Hindlimb muscle (tissue), 1 donor: ENCODE measurements at places on chromosomes 5 and 9. TPM values are rescaled to one million over a fixed set of nuclear protein-coding genes. Genes with fewer than 3 reads are reported as not detected.

The F2RL1 gene
- 0.31 TPM for polyA plus RNA-seq

The TNFAIP8 gene
- 12.3 TPM for polyA plus RNA-seq

- no peak for DNase-seq
Observed at GRCh38 chr9:130466537-130467217, 21.9 kb downstream of the ASS1 start.

DNA sequence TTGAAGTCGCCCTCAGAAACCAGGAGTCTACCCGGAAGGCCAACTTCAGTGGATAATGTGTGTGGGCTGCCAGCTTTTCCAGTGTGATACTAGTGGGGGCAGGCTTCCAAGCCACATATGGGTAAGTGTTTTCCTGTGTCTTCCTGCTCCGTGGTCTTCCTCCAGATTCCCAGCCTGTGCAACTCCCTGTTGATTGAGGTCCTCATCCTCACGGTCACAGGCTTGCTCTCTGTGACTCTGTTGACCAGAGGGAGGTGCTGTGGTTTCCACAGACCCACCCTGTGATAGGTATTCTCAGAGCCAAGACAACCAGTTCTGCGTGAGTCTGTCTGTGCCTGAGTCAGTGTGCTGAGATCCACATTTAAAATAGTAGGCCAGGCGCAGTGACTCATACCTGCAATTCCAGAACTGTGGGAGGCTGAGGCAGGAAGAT lies 388.0 kb upstream of the IRX2 start:
- DNase-seq = no peak

- DNase-seq = no peak
Observed at GRCh38 chr9:16161483-16161882, 608.6 kb downstream of the CCDC171 start.

GRCh38 chr5:15376803-15377202 lies 123.2 kb upstream of the FBXL7 start:
- DNase-seq = no peak

- DNase-seq = peak; percentile 44
Observed at GRCh38 chr5:171484460-171484899, 65.0 kb downstream of the FGF18 start.

GRCh38 chr5:177509991-177510566 lies 453 bp upstream of the DOK3 start:
- DNase-seq = no peak

DNA sequence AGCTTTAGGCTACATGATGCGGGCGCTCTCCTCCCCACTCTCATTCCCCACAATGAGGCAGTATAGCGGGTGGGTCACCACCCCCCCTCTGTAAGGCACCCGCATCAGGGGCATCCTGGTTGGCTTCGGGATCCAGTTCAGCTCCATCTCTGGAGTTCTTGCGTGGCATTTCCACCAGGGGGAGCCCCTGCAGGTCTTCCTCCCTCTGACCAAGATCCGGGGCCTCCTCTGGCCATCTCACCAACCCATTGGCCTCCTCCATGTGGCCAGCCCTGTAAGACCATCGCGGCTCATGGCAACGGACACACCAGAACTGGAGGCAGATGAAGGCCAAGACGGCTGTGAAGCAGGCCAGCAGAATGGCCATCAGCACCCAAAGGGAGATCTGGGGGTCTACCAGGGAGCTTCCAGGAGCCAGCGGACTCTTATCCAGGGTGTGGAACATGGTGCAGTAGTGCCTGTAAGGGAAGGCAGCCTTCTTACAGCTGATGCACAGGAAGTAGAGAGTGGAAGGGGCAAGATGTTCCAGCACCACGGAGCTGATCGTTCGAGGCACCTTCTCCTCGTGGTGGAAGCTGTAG lies 77.0 kb downstream of the CYFIP2 start:
- no peak for DNase-seq

The GTF2H2 gene
- 19.5 TPM for polyA plus RNA-seq

DNA sequence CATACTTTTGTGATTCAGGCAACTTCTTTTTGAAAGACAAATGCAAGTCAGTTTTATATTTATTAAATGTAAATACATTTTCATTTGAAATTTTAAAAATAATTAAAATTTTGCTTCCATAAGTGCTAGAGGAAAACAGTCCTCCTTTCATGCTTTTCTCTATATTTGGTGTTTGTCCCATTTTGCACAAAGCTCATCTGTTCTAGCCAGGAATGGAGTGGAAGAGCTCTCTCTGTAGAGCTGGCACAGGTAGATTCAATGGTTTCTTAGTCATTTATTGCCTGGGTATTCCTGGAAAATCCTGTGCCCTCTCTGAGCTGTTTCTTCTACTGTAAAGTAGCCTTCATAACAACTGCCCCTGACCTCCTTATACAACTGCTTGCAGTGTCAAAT lies 267.6 kb upstream of the HAPLN1 start:
- no peak for DNase-seq

The HSPB3 gene
- polyA plus RNA-seq = 123 TPM

- no peak for DNase-seq
Observed at GRCh38 chr5:109936996-109937395, 247.3 kb downstream of the MAN2A1 start.

The ALDH1A1 gene
- polyA plus RNA-seq = 30.8 TPM

The FAM169A gene
- 0.44 TPM for polyA plus RNA-seq

DNA sequence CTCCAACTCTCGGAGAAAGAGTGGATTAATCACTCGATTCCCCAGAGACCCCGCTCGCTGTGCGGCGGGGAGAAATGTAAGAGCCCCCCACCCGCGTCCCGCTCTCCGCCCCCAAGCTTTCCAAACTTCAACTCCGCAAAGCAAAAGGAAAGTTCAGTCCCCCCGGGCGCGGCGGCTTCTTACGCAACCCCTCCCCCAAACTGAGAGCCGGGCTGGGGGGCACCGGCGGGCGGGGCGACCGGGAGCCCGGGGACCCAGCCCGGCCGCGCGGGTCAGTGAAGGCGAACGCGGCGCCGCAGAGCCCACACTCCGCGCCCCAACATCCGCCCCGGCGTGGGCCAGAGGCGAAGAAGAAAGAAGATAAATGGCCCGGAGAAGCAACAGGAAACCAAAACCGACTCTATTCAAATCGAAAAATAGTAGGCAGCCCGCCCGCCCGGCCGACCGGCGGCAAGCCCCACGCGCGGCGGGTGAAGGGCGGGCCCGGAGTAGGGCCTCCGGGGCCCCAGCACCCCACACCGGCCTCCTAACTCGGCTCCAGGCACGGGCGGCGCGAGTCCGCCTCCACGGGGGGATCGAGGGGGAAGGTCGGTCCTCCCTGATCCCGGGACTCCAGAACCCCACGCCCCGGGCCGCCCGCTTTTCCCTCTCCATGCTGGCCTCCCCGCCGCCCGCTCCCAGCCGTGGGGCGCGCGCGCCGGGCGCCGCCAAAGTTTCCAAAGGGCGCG lies 720 bp downstream of the NOTCH1 start:
- no peak for DNase-seq

The RANBP3L gene
- 0.53 TPM for polyA plus RNA-seq

The FAM151B gene
- polyA plus RNA-seq = 5.2 TPM

DNA sequence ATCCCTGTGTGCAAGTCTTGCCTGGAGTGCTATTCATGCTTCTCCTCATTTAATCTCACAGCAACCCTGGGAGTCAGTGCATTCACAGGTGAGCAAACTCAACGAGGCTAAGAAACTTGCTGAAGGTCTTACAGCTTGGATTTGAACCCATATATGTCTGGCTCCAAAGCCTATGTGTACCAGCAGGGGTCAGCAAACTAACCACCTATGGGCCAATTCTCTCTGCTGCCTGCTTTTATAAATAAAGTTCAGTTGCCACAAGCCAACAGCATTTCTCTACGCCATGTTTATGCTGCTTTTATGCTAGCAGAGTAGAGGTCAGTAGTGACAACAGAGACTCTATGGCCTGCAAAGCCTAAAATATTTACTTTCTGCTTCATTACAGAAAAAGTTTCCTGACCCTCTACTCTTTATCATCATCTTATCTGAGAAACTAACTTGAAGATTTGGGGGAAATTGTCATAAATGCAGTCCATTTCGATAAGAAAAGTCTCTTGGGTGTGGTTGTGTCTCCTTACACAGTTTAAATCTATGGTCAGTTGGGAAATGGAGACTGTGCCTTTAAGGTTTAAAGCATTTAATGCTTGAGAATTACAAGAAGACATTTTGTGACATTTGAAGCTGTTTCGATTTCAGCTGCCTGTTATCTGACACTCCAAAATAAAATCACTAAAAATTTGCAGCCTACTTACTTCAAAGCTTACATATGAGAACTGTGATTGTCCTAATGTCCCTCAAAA lies 137.7 kb downstream of the PRELID2 start:
- DNase-seq = no peak

DNA sequence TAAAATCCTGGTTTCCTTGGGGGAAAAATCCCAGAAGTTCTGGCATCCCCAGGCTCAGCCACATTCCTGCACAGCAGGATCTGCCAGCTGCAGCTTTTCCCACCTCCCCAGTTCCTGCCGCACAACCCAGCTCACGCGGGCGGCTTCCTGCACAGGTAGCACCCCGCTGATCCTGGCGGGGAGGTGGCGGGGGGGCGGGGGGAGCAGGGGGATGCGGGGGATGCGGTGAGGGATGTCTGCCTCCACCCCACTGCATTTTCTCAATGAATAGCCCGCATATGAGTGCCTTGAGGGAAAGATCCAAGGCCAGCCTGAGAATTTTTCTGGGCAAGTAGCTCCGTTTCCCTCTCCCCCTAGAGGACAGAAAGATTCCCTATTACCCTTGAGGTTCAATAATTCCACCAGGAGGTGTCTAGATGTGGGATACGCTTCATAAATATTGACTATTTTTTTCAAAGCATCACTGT lies 21.1 kb downstream of the GFPT2 start:
- DNase-seq = no peak

The CNTNAP3B gene
- polyA plus RNA-seq = 6.3 TPM

- no peak for DNase-seq
Observed at GRCh38 chr9:98432134-98432533, 176.7 kb upstream of the TBC1D2 start.

The PCDHB7 gene
- polyA plus RNA-seq = 3.2 TPM

The SLC45A2 gene
- 0.65 TPM for polyA plus RNA-seq

The PAX5 gene
- polyA plus RNA-seq = 0.21 TPM

DNA sequence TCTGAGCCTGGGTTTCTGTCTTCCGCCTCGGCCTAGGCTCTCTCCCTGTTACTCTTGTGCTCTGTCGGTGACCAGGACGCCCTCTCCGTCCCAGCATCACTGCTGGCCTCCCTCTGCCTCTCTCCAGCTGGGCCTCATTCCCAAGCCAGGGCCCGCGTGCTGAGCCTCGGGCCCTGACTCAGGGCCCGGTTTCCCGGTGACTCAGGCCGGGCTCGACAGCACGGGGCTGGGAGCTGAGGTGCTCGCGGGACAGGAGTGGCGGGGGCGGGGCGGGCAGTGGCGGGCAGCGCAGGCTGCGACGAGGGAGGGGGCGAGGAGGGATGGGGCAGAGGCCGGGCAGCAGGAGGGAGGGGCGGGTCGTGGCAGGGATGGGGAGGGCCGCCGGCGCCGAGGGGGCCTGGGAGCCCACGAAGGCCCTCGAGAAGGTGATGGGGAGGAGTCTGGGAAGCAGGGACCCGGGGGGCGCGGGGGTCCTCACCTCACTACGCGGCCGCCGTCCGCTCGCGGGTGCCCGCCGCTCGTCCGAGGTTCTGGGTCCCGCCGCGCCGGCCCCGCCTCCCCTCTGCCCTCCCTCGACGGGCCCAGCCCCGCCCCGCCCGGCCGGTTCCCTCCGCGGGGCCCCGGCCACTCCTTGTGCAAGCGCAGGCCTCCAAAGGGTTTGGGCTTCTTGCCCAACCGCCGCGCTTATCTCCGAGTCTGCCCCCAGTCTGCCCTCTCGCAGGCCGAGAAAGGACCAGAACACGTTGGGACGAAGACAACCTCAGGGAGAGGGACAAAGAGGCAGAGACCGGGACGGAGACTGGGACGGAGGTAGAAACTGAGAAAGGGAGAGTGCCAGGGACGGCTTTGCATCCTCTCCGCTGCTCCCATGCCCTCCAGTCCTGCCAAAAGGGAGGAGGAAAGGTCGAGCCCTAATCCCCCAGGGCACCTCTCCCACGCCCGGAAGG lies at the start of gene ARAP3:
Gene ARAP3 (minus strand): TSS at position 536 of the 947 bp plus-strand sequence. CDS start 1,744 bp downstream, outside the sequence.
- peak; percentile 61 for DNase-seq
